ENCODE measurements at places on chromosomes 3 and 15.

GRCh38 chr3:99626417-99626788 is 12.0 kb upstream of the COL8A1 start:
- DNase-seq, result no peak

DNA sequence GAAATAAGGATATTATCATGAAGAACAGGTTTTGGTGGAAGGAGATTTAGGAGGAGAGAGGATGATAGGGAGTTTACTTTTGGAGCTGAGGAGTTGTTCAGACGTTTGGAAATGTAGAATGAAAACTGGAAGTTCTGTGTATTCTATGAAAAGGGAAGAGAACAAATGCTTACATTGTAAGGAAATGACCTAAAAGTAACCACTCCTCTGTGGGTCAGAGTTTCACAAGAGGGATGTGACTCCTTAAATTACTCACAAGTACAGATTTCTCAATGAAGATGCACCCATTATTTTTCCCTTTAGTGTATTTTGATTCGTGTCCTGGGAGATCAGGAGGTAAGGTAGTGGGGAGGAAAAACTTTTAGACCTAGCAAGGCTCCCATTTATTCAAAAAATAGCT is 4.0 kb downstream of the RNF13 start:
- no peak for DNase-seq

- no peak for DNase-seq
Measured at GRCh38 chr15:60751985-60752952, 273.3 kb upstream of the ICE2 start.

- no peak for DNase-seq
Measured at GRCh38 chr15:99438224-99438585, 127.6 kb upstream of the MEF2A start.

DNA sequence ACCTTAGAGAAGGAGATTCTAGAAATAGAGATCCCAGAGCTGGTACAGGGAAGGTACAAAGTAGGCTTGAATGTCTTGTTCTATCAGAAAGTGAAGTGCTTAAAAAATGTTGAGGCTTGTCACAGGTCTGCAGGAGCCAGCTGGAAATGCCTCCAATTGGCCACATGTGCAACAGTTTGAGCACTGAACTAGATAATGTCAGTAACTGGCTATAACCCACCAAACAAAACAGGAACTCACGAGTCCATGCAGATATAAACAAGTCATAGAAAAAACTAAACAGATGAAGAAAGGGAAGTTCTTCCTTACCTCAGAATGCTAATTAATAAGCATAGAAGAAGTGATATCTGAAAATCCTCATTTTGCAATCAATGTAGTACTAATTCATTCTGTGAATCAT is 11.9 kb upstream of the TF start:
- DNase-seq, result no peak

GRCh38 chr3:104961851-104962250 is 404.9 kb upstream of the ALCAM start:
- no peak for DNase-seq

DNA sequence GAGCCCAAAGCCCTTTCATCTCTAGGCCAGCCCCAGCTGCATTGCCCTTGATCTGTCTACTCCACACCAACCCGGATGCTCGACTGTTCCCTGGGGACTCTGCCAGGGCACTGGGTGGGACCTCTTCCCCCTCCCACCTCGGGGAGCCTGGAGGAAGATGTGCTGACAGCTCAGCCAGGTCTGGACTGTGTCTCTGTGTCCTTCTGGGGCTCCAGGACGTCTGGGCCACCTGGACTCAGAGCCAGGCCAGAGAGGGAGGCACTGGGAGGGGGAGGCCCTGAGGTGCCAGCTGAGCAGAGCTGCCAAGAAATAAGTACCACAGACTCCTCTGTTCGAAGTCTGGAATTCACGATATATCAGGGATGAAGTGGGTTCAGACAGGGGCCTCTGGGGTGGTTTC is 5.8 kb upstream of the HCN4 start:
- DNase-seq, result no peak

GRCh38 chr3:141204343-141204742 is 27.3 kb upstream of the PXYLP1 start:
- DNase-seq, result no peak

- no peak for DNase-seq
Measured at GRCh38 chr3:179949869-179950268, 86.9 kb downstream of the PEX5L start.

- no peak for DNase-seq
Measured at GRCh38 chr3:94206291-94206690, 143.4 kb downstream of the NSUN3 start.

DNA sequence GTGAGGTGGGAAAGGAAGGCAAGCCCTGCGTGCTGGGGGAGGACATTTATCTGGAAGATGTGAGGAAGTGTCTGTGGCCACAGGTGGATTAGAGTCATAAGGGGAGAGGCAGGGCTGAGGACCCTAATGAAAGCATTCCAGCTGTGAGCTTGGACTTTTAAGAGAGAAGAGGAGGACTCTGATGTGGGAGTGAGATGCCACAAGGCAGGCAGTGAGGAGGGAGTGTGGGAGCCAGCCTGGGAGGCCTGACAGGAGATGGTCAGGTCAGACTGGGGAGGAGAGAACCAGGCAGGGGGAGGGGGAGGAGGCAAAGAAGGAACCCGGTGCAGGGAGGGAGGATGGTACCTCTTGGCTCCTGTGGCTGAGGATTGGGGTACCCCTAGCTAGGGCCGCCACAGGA is 21.0 kb downstream of the MAPKAPK3 start:
- no peak for DNase-seq

DNA sequence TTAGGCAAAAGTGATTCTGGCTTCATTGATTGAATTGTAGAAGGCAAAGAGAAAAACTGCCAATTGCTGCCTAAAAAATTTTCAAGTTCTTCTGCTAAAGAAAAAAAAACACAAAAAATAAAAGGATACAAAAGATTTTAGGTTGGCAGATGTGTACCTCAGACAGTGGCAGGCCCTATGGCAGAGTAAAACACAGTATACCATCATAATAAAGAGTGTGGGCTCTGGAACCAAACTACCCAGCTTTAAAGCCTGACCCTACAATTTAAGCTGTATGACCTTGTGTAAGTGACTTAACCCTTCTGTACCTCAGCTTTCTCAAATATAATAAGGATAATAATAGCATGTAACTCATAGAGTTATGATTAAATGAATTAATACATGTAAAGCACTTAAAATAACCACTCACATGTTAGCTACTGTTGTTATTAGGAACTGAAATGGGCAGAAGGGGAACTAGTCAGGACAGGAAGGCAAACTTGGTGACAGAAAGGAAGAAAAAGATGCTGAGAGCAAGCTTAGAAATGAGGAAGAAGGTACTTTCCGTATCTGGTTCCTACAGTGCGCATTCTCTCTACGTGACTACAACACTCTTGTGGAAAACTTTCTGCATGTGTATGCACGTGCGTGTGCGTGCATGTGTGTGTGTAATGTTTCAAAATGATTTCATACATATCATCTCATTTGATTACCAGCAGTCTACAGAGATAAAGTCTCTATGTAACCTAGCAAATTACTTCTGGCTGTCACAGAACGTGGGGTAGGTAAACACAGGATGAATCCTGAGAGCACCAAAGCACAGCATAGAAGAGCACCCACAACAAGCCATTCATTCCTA is 13.6 kb upstream of the GATM start:
- no peak for DNase-seq

- no peak for DNase-seq
Measured at GRCh38 chr3:37174532-37175126, at the start of gene LRRFIP2. Gene LRRFIP2 (minus strand): TSS chr3:37174582. CDS start chr3:37148983, 25,599 bp downstream.

- no peak for DNase-seq
Measured at GRCh38 chr15:70257573-70258248, 160.0 kb upstream of the TLE3 start.

- DNase-seq, result no peak
Measured at GRCh38 chr3:47731061-47731460, 50.6 kb downstream of the SMARCC1 start.

DNA sequence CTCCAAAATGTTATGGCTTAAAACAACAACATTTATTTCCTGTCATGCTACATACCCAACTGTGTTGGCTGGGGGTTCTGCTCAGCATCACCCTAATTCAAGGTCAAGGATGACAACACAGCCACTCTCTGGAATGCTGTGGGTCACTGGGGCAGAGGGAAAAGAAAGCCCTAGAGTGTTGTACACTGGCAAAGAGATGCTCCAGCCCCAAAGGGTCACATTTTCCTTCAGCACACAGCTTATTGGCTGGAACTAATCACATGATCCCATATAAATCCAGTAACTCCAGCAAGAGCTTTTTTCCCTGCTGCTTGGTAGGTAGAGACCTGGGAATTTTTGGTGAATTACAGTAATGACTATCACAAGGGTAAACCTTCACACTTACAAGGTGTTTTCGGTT is 1041.4 kb downstream of the NTRK3 start:
- DNase-seq, result no peak

DNA sequence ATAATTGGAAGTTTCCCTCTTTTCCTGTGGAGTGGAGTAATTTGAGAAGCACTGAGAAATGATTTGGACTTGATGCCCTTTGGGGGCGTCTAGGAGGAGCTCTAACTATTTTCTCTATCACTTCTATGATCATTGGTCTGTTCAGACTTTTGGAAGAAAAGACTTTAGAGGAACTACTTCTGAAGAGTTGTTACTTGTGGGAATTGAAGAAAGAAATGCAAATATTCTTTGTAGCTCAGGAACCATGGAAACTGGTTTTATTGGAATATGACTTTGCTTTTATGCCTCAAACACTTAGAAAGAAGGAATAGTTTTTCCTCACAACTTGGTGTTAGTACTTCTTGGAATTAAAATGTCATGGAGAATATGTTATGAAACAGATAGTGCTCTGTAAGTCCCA is 122.0 kb upstream of the ALDH1A3 start:
- DNase-seq, result no peak

GRCh38 chr3:160225176-160226025 is at the start of gene C3orf80:
Gene C3orf80 (plus strand): TSS chr3:160225422. CDS start chr3:160225636, 214 bp downstream.
- DNase-seq, result no peak
